ENCODE measurements at places on chromosomes 5 and 9.

DNA sequence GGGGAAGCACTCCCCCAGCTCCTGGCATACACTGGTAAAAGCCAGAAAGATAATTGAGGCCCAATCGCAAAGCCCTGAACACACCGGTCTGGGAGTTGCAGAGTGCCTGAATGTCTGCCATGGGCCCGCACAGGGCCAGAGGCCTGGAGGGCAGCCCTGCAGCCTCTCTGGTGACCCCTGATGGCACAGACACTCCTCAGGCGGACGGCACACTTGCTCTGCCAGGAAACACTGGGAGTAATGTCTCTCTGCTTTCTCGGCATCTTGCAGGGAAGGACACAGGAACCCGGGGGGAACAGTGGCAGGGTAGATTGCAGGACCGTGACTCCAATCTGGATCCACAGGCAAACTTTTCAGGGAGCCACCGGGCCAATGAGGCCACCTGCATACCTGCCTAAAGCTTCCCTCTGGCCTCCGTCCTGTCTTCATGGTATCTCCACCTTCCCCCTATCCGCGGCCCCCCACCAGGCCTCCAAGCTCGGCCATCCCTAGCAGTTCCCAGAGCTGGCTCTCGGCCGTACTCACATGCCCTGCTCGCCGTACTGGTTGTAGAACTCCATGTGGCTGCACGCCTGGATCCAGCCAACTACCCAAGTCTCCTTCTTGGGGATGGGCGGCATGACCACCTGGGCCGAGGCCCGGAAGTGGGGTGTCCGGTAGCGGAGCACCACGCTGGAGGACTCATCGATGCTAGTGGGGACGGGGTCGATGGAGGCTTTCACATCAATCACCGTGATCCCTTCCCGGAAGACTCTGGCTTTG is 797 bp downstream of the FAM78A start:
- DNase-seq = no peak

GRCh38 chr9:106891286-106891685 is 28.3 kb downstream of the ZNF462 start:
- no peak for DNase-seq

- no peak for DNase-seq
Measured at GRCh38 chr9:2355697-2355983, 265.9 kb upstream of the VLDLR start.

DNA sequence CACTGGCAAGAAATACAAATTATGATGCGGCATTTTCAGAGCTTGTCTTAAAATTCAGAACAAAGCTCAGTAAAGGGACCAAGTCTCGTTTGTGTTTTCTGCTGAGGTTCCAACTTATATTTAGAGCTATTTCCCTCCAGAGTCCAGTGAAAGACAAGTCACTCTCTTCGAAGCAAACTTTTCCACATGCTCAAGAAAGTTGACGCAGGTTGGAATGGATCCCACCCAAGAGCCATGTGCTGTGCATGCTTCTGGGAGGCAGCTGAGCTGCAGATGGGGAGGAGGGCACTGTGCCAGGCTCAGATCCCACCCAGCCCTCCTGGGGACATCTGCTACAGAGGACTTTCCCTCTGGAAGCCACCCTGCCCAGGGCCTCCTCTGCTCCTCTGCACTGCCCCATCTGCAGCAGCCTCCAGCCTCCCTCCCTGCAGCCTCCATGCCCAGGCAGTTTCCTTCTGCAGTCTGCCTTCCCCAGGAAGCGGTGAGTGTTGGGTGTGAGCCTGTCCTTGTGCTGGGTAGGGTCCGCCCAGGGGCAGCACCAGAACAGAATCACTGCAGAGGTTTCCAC is 75.3 kb downstream of the COL23A1 start:
- DNase-seq = no peak

- DNase-seq = no peak
Measured at GRCh38 chr9:35415402-35416097, 74.4 kb upstream of the RUSC2 start.

GRCh38 chr5:124504081-124504916 is 242.1 kb downstream of the ZNF608 start:
- DNase-seq = no peak

DNA sequence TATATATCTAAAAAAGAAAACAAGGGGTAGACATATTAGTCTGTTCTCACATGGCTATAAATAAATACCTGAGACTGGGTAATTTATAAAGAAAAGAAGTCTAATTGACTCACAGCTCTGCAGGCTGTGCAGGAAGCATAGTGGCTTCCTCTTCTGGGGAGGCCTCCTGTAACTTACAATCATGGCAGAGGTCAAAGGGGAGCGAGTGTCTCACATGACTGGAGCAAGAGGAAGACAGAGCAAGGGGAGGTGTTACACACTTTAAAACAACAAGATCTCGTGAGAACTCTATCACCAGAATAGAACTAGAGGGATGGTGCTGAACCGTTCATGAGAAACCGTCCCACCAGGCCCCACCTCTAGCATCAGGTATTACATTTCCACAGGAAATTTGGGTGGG is 616.8 kb downstream of the TLE4 start:
- DNase-seq = no peak

DNA sequence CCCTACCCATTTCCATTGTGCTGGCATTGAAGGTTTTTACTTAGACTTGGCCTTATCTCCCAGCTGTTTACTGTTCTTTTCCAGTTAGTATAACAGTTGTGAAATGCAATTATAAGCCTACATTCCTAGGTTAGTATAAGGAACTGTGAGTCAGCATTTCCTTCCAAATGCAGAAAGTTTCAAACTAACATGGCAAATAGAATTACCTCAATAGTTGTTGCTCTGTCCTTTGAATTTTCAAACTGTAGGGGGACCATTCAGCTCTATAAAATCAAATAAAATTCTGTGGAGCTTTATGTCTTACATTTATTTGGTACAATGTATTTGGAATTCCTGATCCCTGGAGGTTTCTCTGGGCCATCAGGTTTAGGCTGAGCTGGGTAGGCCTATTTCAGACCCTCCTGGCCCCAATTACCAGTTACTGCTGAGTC is 47.2 kb downstream of the ARHGEF28 start:
- DNase-seq = no peak

- no peak for DNase-seq
Measured at GRCh38 chr5:6548756-6549285, 84.0 kb downstream of the NSUN2 start.

DNA sequence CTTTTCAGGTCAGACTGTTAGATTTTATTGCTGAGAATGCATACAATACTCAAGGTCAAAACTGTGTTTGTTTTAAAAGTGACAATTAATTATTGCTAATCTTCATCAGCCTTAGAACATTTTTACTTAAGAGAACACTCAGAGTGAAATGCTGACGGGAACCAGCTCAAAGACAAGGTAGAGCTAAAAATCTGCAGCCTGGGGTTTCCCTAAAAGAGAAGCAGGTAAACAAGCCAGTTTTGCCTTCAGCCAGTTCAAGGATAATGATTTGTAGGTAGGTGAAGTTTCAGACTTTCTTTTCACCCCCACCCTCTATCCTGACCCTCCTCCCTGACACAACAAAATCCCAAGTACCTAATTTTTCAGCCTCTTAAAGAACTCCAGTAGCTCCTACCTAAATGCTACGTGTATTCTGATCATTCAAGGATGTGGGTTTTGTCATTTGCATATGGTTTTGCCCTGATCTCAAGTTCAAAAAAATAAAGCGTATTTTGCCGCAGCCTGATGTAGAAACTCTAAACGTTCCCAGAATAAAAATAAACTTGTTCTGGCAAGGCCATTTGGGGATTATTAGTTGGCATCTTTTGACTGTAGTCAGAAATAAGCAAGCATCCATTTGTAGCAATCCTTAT is 407.2 kb downstream of the EFNA5 start:
- DNase-seq = no peak

- DNase-seq = no peak
Measured at GRCh38 chr5:115428676-115429075, 115.9 kb downstream of the FEM1C start.

GRCh38 chr9:121249563-121249962 is 18.4 kb upstream of the GSN start:
- DNase-seq = no peak

DNA sequence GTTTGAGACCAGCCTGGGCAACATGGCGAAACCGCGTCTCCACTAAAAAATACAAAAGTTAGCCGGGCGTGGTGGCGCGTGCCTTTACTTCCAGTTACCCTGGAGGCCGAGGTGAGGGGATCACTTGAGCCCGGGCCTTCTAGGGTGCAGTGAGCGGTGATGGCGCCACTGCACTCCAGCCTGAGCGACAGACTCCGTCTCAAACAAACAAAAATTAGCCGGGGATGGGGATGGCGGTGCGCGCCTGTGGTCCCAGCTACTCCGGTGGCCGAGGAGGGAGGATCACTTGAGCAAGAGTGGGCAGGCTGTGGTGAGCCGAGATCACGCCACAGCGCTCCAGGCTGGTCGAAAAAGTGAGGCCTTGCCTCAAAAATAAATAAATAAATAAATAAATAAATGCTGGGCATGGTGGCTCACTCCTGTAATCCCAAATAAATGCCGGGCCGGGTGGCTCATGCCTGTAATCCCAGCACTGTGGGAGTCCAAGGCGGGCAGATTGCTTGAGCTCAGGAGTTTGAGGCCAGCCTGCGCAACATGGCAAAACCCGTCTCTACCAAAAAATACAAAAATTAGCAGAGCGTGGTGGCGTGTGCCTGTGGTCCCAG is 16.0 kb upstream of the NSD1 start:
- DNase-seq = no peak

DNA sequence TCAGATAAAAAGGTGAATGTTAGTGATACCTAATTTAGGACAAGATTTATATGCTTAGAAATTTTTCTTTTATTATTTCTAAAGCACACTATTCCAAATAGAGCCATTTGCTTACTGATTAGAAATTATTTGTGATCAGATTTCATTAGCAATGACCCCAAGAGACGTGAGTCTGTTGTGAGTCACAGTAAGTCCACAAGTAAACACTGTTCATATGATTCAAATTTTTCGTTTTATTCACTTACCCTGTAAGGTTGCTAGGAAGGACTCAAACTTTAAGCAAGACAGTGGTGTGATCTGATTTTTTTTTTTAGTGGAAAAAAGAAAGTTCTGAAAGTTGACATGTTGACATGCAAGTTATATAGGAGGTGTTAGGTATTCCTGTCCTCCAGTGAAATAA is 1.2 kb downstream of the CARD6 start:
- no peak for DNase-seq

Measured in substantia nigra (tissue), 51 donors.